HT1080 (cell line): ENCODE measurements at places on chromosomes 2 and 18.

GRCh38 chr2:240895656-240896388 lies at the start of gene MAB21L4:
TSS of gene MAB21L4 (minus strand) at chr2:240896156. CDS start at chr2:240895997, 159 bp downstream.
- DNase-seq: no peak

DNA sequence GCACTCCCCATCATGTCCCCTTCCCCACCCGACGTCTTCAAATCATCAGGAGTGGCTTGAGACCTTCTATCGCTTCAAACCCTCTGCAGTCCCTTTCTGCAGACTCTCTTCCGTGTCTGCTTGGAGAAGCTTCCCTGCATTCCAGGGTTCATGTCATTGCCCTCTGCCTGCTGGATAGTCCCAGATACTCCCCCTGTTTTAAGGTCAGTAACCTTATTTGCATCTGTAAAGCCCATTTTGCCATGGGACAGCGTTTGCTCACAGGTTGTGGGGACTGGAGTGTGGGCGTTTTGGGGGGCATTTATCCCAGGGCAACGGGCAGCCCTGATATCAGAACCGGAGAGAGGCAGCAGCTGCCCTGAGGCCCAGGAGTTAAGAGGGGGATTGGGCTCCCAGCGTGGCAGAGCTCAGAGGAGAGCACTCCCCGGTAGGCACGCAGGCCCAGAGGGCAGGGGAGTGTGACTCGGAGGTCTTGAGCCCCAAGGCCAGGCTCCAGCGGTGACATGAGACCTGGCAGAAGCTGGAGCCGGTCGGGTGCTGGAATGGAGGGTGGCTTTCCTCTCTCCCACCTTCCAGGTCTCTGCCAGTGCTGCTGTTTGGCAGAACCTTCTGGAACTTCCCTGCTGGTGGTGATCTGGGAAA lies 73.8 kb downstream of the RTP5 start:
- DNase-seq: no peak

DNA sequence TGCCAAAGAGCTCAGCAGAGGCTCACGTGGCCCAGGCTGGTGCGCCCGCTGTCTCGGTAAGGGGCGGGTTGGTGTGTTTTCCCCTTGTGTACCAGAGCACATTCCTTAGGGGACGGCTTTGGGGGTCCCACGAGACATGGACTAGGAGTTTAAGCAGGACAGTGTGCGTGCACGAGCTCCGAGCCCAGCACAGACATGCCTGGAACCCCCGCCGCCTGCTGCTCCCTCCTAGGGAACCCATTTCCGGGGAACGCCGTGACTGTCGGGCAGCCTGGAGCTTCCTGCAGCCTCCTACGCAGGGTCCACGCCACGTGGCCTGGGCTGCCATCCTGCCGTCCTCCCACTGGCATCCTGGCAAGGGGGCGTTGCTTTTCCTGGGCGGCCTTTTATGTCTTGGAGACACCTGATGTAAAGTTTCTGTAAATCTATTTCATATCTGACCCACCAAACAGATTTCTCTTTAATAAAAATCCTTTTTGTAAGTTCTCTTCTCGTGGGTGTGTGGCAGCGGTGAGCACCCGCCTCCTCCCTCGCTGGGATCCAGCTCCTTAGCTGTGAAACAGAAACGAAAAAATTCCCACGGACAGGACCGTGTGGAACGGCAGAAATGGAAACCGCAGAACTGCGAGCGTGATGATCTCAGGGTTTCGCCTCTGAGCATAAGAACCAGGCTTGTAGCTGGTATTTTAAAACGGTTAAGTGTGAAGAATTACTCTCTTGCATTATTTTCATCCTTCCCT lies 43.5 kb upstream of the KCNG2 start:
- no peak for DNase-seq

- DNase-seq: no peak
These were observed 70.0 kb downstream of the SLC25A12 start for GRCh38 chr2:171824086-171824485.

- no peak for DNase-seq
These were observed 1.8 kb upstream of the CHAC2 start for GRCh38 chr2:53765767-53766166.

- no peak for DNase-seq
These were observed 6.5 kb downstream of the STARD6 start for GRCh38 chr18:54351186-54351585.

- no peak for DNase-seq
These were observed 114.2 kb downstream of the ZNF532 start for GRCh38 chr18:58978916-58979315.

DNA sequence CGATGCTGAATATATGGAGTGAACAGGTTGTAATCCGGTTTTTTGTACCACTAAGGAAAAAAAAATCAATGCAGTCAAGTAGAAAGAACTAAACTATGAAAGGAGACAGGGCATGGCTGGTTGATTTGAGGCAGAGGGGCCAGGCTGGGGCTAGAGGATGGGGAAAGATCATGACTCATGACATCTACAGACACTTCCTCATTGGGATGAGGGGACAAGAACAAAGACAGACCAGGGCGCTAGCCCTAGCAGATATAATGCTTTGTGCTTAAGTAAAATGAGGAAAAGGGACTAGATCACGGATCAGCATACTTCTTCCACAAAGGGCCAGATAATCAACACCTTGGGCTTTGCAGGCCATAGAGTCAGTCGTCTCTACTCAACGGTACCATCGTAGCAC lies 55.8 kb downstream of the ST6GAL2 start:
- DNase-seq: no peak

DNA sequence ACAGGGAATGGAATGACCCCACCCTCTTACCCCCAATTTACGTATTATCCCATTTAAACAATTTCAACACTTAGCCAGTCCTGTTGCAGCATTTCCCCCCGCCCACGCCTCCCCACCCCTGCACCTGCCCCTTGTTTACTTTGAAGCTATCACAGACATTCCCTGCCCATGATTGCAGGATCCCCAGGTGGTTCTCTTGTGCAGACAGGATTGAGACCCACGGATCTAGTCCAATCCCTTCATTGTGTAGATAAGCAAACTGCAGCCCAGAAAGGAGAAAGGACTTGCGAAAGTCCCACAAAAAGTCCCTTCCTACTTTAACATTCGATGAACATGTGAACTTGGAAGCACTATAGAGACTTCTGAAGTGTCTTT lies 38.9 kb downstream of the TMEM17 start:
- no peak for DNase-seq

DNA sequence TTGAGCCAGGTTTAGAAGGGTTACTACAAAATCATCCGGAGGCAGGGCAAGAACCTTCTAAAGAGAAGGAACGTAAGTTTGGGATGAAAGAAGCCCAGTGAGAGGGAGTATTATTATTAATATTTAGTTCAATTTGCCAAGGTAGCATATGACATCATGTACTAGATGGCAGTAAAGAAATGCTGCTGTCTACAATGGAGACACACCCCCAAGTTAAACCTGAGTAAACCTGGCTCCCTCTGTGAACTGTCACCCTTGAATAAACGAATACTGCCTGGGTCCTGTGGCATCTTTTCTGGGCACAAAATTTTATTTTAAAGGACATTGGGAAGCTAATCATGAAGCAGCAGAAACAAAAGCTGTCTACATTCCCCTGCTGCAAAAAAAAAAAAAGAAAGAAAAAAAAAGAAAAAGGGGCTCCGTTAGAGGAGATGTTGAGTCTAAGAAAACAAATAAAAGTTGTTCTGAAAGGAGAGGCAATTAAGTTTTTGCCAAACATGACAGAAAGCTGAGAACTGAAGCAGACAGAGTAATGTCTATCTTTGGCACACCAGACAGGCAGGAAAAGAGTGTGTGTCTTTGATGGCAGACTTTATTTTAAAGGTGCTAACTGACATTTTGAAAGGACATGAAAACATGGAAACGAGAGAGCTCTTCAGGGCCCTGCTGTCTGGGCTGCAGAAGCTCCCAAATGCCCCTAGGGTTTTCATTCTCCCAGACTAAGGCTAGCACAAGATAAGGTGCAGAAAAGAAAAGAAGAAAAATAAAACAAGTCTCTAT lies 557.7 kb upstream of the CHAC2 start:
- no peak for DNase-seq

DNA sequence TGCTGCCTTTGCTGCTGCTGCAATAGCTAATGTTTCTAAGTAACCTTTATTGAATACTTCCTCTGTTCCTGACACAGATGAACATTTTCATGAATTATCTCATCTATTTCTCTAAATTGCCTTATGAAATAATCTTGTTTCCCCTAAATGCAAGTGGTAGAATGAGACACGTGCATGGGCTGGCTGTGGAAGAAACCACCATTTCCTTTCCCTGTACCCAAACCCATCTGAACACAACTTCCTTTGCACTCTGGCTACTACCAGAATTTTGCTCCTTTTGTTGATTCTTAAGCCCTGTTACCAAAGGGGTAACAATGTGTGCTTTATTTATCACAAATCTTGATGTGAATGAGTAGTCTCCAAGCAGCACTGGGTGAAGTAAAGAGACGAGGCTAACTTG lies 29.2 kb downstream of the AKAIN1 start:
- DNase-seq: no peak

DNA sequence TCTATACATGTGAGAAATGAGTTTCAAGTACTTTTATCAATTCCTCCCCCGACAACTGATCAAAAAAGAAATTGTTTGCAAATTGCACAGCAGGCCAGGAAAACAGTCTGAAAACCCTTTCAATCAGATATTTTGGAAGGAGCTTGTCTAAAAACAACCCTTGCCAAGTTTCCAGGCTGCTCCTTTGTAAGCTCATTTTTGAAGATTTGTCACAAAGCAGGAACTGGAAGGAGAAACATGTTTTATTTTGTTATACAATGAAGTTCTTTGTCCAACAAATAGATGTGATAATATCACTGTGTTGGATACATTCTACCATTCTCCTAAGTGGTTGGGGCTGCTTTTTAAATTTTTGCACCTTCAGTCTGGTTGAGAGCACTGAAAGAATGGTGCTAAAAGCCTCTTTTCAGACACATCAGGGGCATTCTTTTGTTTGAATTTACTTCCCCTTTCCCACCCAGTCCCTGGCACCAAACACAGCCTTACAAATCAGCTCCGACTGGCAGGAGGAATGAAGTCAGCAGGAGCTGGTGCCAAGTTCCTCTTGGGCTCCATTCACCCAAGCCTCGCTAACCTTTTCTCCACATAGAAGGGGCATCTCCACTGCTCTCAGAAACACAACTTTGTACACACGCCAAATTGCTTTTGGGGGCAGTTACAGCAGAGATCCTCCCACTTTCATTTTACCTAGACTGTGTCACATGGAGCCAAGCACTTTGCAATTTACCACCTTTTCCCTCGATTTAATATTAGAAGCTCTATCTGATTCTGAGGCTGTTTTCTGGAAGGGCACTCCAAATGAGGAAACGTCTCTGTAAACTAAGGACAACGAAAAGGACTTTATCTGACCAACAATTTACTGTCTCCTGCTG lies 88.0 kb downstream of the C1D start:
- no peak for DNase-seq

DNA sequence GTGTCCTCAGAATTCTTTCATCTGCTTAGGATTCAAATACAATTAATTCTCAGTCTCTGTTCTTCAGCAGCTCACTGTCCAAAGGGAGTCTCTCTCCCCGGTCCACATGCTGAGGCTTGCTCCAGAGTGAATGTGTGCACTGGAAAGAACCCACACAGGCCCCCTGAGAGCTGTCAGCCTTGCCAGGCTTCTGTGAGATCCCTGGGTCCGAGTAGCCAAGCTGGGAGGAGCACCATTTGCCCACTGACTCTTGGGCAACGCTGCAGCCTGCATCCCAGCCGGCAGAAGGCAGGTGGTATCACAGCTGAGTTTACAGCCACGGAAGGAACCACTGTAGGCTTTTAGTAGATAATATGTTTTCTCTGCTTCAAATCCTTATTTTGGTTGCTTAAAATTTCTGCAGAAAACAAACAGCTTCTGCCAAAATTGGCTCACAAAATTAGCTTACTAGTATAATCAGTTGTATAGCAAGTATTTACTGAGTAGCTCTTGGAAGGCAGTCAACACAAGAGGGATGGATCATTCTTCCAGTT lies 21.4 kb upstream of the LTBP1 start:
- DNase-seq: no peak

- no peak for DNase-seq
These were observed 28.3 kb downstream of the KLHL23 start for GRCh38 chr2:169761970-169762292.

GRCh38 chr2:233185330-233185729 lies 66.1 kb upstream of the ATG16L1 start:
- no peak for DNase-seq

DNA sequence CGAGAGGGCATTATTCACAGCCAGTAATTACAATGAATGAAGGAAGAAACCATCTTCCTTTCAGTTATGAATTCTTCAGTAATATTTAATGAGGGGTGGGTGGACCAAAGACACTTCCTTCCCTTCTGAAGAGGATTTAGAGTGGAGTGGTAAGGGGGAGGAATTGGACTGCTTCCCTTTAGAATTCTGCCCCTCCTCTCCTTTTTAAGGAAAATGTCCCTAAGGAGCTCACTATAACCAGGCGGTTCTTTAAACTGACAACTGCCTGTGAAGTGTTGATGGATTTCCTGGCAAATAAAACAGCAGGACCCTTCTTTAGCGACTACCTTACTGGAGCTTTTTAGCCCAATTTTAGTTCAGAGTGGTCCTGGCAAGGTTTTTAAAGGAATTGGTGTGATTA lies 86.4 kb downstream of the LIMS1 start:
- no peak for DNase-seq

- no peak for DNase-seq
These were observed 130.7 kb downstream of the CCBE1 start for GRCh38 chr18:59566533-59566971.

DNA sequence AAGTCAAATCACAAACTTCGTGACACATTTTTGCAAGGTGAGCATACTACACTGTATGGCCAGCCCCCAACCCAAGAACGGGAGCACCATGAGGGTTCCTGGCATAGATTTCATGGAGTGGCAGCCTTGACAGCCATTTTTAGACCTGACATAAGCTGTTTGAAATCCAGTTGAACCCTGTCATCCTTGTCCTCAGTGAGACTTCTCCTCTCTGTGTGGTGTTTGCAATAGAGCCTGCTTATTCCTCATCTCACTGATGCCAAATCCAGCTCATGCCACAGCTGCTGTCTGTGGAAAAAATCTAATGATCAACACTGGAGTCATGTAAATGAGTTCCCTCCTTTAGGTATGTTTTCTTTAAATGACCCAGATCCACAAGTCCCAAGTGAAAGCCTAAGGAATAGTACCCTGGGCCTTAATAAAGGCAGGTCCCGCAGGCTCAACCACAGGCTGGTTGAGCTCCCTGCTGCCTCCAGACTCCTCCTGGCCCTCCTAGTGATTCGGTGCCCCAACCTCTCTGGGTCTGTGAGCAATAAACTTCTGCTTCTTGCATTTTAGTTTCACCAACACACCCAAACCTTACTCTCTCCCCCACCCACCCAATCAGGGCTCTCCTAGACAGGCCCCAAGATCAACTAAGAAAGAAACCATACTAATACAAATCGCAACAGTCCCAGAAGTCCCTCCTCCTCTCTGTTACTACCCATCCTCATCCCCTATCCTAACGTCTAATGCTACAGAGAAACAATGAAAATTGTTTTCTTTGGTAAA lies 8.4 kb upstream of the CREG2 start:
- no peak for DNase-seq

- DNase-seq: no peak
These were observed 85.0 kb downstream of the TRIP12 start for GRCh38 chr2:229836847-229837246.

- DNase-seq: no peak
These were observed 250.6 kb downstream of the SMAD2 start for GRCh38 chr18:47679864-47680263.
